ENCODE measurements at places on chromosomes 5 and 9.

DNA sequence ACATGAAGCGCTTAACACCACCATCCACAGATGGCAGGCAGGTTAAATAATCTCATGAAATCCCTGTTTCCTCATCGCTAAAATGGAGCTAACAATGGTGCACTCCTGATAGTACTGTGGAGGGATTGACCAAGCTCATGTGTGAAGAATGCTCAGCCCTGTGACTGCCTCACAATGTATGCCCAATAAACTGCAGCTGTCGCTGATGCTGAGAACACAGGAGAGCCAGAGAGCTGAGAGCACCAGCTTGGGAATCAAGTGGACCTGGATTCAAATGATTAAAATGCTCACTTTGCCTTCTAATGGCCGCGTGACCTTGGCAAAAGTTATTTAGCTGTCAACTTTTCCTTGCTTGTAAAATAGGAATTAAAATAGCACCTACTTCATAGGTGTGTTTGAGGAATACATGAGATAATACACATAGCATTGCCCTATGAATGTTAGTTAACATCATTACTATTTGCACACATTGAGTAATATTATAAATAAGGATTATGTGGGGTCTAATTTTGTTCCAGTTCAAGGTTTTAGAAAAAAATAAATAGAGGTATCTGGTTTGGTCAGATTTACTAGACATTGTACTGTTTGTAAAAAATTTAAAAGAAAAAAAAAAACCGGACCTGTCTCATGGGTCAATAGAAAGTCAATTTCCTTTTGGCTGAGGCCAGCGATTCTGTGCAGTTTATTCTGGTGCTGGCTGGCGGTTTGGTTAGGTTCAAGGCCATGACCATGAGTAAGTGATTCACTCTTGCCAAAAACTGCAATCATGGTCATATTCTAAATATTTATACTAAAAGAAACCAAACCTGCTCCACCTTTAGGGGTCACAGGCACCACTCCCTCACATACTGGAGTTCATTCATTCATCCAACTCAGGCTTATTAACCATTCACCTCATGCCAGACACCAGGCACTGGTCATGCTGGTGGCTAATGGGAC lies 101.3 kb downstream of the SH3TC2 start:
- no peak for DNase-seq

- DNase-seq, result no peak
Observed at GRCh38 chr5:148466236-148466580, 82.5 kb downstream of the FBXO38 start.

GRCh38 chr5:80069251-80069800 lies 34.2 kb downstream of the THBS4 start:
- DNase-seq, result no peak

GRCh38 chr5:95537501-95537900 lies 17.3 kb downstream of the SKIC3 start:
- DNase-seq, result no peak

- DNase-seq, result peak; percentile 27
Observed at GRCh38 chr5:151825445-151825844, 53.7 kb downstream of the G3BP1 start.

GRCh38 chr5:41112486-41113455 lies 41.6 kb upstream of the MROH2B start:
- DNase-seq, result no peak

DNA sequence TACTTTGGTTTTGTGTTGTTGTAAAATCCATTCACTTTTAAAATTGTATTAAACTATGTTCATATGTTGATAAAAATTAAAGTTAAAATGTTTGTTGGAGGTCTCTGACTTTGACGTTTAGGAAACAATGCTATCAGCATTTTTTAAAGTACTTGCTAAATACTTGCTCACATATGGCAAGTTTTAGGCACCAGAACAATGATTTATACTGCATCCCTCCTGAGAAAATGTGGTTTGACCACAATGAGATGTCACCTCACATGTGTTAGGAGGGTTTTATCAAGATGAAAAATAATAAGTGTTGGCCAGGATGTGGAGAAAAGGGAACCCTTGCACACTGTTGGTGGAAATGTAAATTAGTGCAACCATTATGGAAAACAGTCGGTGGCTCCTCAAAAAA lies 180.8 kb downstream of the HSD17B3 start:
- DNase-seq, result peak; percentile 7

- DNase-seq, result no peak
Observed at GRCh38 chr5:126377424-126377823, 45.8 kb upstream of the GRAMD2B start.

DNA sequence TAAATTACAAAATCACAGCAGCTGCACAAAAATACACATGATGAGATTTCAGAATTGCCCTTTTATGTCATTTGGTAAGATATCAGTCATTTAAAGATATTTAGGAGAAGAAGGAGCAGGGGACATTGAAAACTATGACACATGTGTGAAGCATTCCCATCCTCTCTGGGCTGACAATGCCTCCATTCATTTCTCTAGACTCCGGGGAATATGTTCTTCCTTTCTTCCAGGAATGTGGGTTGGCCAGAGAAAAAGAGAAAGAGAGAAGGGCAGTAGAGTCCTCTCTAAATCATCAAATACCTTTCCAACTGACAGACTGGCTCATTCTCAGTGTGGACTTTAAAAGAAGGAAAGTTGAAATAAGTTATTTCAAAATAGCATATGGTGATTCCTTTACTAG lies 205.6 kb upstream of the ADAMTSL1 start:
- DNase-seq, result no peak

- no peak for DNase-seq
Observed at GRCh38 chr9:117772960-117773359, 68.8 kb downstream of the TLR4 start.

DNA sequence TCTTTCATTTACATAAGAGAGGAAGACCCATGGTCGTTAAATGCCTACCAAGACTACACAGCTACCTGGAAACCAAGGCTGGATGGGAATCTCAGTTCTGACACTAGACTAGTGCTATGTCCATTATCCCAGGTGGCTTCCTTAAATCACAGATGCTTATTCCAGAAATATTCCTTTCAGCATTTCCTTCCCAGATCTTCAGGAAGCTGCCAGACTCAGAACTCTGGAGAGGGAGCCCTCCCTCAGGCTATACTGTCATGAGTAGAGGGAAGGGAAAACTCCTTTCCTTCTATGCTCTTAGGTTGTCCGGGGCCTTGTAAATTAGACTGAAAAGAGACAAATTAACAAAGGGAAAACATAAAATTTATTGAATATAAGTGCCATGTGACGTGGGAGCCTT lies 20.8 kb downstream of the FREM1 start:
- no peak for DNase-seq

DNA sequence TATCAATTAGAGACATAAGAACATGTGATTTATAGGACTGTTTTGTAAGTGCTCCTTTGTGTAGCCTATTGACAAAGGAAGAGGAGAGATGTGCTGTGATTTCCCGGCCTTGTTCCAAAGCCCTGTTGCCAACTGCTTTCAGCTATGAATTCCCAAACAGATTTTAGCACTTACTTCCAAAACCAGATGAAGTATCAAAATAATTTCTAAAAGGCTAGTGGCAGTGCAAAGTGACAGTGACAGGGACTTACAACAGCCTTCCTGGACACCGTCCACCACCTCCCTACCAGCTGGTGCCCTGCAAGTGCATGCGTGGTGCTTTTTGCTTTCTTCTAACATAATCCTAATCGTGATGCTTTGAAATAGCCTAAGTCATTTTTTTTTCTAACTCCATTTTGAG lies 254.1 kb upstream of the ACTBL2 start:
- DNase-seq, result no peak

- DNase-seq, result no peak
Observed at GRCh38 chr9:27468000-27468399, 56.1 kb upstream of the IFNK start.

- DNase-seq, result no peak
Observed at GRCh38 chr9:32456564-32456963, 69.4 kb downstream of the RIGI start.

DNA sequence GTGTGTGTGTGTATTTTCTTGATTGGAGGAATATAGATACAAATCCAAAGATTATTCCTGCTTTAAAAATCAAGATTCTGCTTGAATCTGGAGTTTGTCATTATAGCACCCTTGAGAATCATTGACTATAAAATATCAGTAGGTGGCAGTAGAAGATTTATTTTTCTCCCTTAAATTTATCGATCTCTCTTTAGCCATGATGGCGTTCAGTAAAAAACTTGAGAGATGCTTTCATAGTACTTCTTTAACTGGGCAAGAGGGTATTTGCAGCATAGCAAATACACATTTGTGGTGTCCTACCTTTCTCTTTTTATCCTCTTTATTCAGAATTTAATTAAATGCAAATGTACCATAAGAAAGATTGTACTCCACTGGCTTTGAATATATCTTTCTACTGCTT lies 307.7 kb downstream of the ADGRV1 start:
- DNase-seq, result peak; percentile 11

GRCh38 chr9:128428644-128429512 lies 8.2 kb downstream of the CERCAM start:
- DNase-seq, result no peak

DNA sequence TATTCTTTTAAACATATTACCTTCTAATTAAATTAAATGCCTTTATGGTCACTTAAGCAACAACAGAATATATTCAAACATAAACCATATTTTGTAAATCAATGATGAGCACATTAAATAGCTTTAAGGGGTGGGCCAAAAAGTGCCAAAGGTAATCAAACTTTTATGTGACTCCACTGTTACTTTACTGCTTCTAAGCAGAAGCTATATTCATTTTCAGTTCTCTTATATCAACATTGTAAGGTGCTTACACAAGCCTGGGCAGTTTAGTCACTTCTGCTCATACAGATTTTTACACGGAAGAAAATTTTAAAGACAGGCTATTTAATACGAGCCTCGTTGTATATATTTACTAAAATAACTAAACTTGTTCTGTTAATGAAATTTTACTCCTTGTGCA lies 29.9 kb downstream of the RFX3 start:
- no peak for DNase-seq

- no peak for DNase-seq
Observed at GRCh38 chr5:152942633-152943336, 537.7 kb upstream of the NMUR2 start.

GRCh38 chr5:54721116-54721515 lies 203.6 kb downstream of the SNX18 start:
- no peak for DNase-seq

DNA sequence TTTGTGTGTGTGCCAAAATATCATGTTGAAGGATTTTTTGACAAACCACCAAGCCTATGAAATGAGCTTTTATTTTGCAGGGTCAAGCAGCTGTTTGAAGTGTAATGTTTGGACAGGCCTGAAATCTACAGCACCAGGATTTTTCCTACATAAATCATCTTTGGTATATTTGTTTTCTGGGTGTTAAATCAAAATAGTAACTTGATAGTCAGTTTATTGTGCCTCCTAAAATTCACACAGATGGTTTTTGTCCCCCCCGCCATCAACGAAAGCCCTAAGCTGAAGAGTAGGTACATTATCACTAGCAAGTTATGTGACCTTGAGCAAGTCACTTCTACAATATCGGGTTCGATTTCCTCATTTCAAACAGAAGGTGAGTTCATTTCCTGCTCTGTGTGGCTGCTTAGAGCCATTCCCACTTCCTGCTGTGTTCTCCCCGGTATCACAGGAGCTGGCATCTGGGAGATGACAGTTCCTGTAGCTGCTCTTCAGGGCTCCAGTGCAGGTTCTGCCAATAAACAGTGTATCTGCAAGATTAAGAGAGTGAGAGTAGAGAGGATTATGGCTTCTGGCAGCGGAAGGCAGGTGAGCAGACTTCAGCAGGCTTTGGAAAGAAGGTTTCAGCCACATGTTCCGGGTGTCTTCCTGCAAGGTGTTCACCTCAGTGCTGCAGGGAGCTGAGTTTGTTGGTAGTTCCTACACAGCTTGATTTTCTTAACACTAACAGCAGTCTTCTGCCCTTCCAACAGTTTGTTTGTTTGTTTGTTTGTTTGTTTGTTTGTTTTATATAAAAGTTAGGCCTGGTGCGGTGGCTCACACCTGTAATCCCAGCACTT lies 48.4 kb upstream of the GNE start:
- peak; percentile 27 for DNase-seq

DNA sequence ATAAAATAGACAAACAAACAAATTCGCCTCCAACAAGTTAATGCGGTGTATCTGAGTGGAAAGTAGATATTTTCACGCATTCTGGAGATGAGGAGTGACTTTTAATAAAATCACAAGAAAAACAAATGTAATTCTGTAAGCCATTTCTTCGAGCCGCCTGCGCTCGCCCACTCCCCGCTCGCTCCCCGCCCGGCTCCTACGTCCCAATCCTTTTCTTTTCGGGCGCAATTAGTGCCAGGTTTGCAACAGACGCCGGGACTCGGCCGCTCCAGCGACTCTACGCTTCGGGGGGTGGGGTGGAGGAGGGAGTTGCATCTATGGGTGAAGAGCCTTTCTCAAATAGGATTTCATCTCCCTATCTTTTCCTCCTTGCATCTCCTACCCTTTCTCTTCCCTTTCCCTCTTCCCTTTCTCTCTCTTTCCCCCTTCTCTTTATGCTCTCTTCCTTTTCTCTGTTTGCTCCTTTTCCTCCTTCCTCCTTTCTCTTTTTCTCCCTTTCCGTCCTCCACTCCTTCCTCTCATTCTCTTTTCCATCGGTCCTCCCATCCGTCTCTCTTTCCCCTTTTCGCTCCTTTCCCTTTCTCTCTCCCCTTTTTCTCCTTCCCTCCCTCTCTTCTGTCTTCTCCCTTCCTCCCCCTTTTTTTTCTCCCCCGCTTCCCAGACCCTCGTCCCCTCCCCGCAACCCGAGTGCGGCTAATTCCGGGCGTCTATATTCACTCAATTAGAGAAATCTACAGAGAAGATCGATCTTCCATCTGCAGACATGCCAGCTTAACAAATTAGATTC lies 6.1 kb upstream of the OTP start:
- no peak for DNase-seq
